ENCODE measurements at places on chromosomes 12 and 14. TPM values are rescaled to one million over a fixed set of nuclear protein-coding genes. Genes with fewer than 3 reads are reported as not detected.
A peak's percentile ranks its signal among the peaks of the same experiment; 100 is the strongest.

Gene SCYL2
- total RNA-seq = 64.4 TPM

Gene HOXC9
- total RNA-seq = 11.6 TPM

Gene ACOT4
- 1.8 TPM for total RNA-seq

Gene VSIG10
- total RNA-seq = 26.5 TPM

GRCh38 chr14:90842726-90843125 is 26.5 kb upstream of the TTC7B start:
- H3K36me3 ChIP-seq = no peaks in the 10 kb centered on the region
- H3K27ac ChIP-seq = no peak overlapping the region
- H3K27me3 ChIP-seq = peaks cover 4% of the 10 kb centered on the region
- DNase-seq = peak; percentile 76
- H3K4me3 ChIP-seq = no peak overlapping the region
